HFF-Myc (cell line): ENCODE measurements at places on chromosomes 1 and 21.
A peak's percentile ranks its signal among the peaks of the same experiment; 100 is the strongest.

DNA sequence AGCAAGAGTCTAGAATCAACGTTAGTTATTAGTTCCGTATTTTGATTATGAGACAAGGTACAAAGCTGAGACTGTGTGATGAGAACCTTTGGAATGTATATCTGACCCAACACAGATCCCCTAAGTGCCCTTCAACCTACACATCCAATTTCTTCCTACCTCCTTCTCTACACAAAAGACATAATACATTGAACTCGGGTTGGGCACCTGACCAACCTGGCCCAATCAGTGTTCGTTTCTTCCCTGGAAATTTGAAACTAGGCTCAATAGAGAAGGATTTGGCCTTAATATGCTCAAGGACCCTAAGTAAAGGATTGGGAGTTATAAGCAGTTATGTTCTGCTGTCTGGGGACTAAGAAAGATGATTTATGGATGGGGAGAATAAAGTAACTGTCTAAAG lies 12.1 kb downstream of the ITSN1 start:
- DNase-seq: no peak

GRCh38 chr1:74436078-74436477 lies 76.3 kb downstream of the LRRC53 start:
- DNase-seq: no peak

DNA sequence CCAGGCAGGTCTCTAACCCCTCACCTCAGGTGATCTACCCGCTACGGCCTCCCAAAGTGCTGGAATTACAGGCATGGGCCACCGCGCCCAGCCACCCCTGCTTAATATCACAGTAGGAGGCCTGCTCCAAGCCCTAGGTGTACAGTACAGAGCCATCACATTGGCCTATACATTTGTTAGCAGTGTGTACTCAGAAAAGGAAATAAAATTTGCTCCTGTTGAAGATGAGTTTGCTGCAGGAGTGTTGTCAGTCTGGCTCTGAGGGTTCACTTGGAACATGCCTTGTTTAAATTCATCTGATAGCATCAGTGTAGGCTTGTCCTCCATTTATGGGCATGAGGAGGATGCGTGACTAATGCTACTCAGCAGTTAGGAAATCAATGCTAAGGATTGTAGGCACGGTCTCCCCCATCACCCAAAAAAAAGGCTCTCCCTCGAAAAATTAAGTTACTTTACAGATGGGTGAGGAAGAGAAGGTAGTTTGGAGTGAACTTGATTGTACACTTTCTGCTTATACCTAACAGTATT lies 4.6 kb upstream of the ENAH start:
- DNase-seq: peak; percentile 71

GRCh38 chr1:205275133-205275532 lies 46.4 kb downstream of the NUAK2 start:
- no peak for DNase-seq

DNA sequence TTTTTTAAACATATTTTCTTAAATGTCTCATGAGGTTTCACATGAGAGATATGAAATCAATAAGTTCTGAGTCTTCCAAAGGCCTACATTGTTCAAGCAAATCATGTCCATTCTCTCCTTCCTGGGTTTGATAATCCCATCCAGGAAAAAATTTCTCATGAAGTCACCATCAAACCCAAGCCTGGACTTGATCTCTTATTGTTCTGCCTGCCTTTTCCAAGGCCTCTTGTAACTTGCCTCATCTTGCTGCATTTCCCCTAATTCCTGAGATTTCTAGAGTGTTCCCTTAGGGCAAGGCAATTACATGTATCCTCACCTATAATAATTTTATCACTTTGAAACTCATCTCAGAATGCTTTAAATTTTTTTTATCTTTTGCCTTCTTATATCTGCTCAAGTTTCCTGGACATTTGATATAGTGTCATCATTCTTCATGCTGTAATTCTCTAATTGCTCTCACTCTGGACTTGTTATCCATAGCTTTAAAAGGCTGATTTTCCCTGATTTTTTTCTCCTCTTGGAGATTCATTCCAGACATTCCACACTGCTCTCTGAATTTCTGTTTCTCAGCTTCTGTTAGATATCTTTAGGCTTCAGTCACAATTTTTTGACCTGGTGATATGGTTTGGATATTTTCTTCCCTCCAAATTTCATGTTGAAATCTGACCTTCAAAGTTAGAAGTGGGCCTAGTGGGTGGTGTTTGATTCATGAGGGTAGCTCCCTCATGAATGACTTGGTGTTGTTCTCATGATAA lies 126.4 kb downstream of the LRRC7 start:
- no peak for DNase-seq

- DNase-seq: no peak
Observed at GRCh38 chr1:161285113-161285512, 24.7 kb downstream of the MPZ start.

GRCh38 chr1:78093560-78093959 lies 47.8 kb downstream of the GIPC2 start:
- DNase-seq: no peak

GRCh38 chr21:41497008-41497407 lies 10.9 kb downstream of the TMPRSS2 start:
- DNase-seq: no peak

- DNase-seq: no peak
Observed at GRCh38 chr1:1614204-1614953, 921 bp upstream of the MIB2 start.

- DNase-seq: no peak
Observed at GRCh38 chr1:239058190-239058589, 328.2 kb upstream of the CHRM3 start.

- DNase-seq: no peak
Observed at GRCh38 chr1:209187589-209187988, 395.9 kb upstream of the CAMK1G start.

DNA sequence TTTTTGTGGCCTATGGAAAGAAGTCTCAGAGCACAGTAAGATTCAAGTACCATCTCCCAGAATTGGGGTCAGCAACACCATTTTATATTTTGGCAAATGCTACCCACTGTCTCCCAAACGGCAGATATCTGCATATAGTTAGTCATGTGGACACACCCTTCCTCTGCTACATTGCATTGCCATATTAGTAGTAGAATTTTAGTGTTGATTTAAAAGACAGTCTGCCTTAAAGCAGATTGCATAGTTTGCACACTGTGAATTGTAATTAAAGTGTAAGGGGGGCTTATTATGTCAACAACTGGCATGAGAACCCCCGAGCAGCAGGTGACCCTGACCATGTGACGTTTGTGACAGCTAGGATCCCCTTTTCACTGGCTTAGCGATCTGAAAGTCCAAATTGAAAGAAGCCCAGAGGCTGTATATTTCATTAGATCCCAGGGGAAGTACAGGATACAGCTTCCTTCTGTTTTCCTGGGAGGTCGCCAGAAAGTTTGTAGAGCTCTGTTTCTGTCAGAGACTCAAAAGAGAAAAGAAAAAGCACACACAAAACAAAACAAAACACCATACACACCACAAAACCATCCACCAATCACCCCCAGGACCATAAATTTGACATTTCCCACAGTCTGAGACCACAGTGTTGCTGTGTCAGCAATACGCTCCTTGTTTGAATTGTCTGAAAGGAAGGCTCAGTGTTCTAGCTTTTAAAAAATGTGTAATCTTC lies 172.4 kb downstream of the NFIA start:
- DNase-seq: no peak

DNA sequence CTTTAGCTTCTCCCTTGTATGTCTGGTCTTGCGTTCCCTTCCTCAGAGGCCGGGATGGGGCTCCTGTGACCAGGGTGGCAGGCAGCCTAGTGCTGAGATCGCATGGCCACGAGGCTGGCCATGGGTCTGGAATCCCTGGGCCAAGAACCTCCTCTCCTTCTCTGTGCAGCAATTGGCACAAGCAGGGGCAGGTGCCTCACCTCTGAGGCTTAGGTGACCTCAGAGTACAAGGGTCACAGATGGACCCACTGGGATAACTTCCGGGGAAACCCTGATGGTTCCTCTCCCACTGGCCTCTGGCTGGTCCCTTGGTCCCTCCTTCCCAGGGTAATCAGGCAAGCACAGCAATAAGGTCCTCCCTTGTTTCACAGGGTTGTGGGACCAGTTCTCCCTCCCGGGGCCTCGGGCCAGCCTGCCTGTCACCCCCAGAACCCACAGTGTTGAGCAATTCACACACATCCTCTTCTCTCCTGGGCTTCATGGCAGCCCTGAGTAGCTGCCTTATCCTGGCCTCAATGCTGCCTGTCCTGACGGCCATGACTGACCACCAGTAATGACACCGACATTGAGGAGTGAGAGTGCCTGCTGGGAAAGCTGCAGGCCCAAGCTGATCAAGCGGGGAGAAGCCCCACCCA lies 38.6 kb downstream of the BMP8A start:
- DNase-seq: no peak

DNA sequence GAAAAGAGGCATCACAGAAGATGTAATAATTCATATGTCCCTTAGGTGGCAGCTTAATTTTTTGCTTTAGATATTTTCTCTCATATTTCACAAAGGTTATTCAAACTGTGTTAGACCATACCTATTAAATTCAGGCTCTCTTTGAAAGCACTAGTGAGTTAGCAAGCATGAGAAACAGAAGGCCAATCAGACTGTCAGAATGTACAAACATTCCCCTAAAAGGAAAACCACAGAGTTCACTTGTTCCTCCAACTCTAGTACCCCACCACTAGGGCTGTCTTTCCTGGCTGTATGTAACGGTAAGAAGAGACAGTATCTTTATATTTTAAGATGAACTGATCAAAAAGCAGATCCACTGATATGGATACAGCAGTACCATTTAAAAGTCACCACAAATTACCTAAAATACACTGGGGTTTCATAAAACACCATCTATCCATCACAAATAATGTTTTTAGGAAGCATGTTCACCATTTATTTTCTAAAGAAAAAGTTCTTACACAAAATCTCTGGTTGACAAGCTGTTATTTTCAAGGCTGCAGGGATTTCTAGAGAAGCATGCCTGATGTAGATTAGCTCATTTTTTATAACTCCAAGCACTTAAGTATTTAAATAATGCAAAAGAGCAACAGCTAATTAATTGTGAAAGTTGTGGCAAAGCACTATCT lies 1.8 kb downstream of the ARPC5 start:
- DNase-seq: peak; percentile 89
